Psoas muscle (tissue), 8 donors: ENCODE measurements at places on chromosomes 7 and 10. TPM values are rescaled to one million over a fixed set of nuclear protein-coding genes. Genes with fewer than 3 reads are reported as not detected.

- no peak for DNase-seq
Observed at GRCh38 chr10:26269754-26270153, 53.2 kb downstream of the GAD2 start.

GRCh38 chr10:31194986-31195385 lies 124.0 kb upstream of the ZEB1 start:
- DNase-seq = no peak

Gene HTR7
- 0.91 TPM for total RNA-seq

GRCh38 chr7:35374858-35375257 lies 121.0 kb upstream of the TBX20 start:
- no peak for DNase-seq

GRCh38 chr10:1123198-1123597 lies 67.0 kb downstream of the WDR37 start:
- no peak for DNase-seq

GRCh38 chr10:93090619-93091018 lies 16.9 kb downstream of the CYP26A1 start:
- no peak for DNase-seq

- DNase-seq = peak; percentile 37
Observed at GRCh38 chr7:98294798-98295382, 13.4 kb downstream of the BRI3 start.

- DNase-seq = no peak
Observed at GRCh38 chr7:49344556-49344955, 420.2 kb downstream of the CDC14C start.

Gene GPER1
- 1.1 TPM for total RNA-seq

Gene CALML3
- not detected for total RNA-seq

DNA sequence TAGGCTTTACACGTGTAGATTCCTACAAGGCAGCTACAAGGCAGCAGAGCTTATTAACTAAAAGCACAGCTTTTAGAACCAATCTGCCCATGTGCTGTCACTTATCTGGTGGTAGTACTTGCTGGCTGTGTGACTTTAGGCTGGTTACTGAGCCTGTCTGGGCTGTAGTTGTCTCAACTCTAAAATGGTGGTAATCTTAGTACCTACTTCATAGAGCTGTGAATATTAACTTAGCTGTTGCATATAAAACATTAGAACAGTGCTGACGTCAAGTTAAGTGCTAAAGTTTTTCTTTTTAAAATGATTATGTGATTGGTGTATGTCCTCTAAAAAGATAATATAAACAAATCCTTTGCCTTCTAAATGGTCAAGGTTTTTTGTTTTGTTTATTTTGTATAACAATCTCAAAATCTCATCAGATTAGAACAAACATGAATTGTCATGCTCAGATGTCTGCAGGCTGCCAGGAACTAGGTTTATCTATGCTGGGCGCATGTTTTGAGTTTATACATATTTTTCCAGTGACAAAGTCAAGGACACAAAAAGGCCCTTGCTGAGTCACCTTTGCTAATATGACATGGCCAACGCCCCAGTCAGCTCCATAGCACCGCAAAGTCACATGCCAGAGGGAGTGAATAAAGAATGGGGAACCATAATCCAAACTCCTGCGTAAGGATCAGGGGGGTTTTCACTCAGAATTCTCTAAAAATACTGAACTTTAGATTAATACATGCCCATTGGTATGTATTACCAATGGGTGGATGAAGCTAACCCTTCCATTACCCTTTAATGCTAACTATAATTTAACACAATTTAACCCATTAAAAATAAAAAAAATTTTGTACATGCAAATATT lies 39.8 kb upstream of the ARL4A start:
- no peak for DNase-seq

- no peak for DNase-seq
Observed at GRCh38 chr10:122559228-122559627, 1.3 kb upstream of the DMBT1 start.

- DNase-seq = no peak
Observed at GRCh38 chr7:48280100-48280499, 108.8 kb downstream of the ABCA13 start.

DNA sequence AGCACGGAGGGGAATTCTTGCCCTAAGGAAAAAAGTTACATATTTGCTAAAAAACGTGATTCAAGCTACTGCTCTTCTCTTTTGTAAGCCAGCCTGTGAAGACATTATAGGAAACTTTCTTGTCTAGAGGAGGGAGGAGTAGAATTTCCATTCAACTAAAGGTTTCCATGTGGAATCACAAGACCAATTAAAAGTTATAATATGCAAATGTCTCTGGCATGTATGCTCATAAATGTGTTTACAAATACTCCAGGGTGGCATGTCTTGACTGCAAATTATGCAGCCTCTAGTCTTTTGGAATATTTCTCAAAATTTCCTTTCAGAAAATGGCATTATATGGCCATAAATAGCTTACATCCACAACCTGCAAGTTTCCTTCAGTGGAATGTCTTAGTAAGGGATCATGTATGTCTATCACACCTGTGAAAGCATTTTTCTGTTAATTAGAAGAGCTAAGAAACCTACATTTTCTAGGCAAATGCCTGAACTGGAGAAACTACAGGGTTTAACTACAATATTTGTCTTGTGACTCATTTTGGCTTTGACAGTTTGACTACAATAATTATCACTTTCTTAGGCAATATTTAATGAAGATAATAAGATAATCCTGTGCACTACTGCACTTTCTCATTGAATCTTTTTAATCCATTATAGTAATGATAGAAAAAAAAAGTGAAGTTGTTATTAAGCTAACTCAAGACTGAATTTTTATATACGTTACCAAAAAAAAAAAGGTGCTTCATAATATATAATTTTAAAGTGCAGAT lies 111.1 kb upstream of the C10orf90 start:
- no peak for DNase-seq

- DNase-seq = no peak
Observed at GRCh38 chr10:93299606-93300287, 182.4 kb downstream of the MYOF start.

DNA sequence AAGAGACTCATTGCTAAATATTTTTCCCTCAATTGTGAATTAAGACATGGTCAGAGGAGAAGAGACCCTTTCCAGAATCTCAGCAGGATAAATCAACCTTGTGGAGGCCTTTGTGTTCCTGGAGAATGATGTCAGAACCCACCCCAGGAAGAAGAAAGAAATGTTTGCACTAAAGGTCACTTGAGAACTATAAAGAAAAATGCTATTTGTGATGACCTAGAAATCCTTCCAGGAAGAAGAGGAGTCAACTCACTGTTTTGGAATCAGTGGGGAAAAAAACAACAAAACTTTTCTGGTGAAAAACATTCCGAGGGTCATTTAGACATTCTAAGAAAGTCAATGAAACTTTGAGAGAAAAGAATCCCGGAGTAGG lies 129.1 kb upstream of the ANKRD1 start:
- DNase-seq = no peak

- DNase-seq = no peak
Observed at GRCh38 chr10:118948786-118949185, 80.7 kb upstream of the NANOS1 start.

DNA sequence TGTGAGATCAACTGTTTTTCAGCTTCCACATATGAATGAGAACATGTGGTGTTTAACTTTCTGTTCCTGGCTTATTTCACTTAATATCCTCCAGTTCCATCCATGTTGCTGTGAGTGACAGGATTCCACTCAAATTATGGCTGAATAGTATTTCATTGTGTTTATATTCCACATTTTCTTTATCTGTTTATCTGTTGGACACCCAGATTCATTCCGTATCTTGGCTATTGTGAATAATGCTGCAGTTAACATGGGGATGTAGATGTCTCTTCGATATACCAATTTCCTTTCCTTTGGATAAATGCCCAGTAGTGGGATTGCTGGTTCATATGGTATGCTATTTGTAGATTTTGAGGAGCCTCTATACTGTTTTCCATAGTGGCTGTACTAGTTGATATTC lies 47.9 kb downstream of the GALNT11 start:
- DNase-seq = no peak

- peak; percentile 94 for DNase-seq
Observed at GRCh38 chr10:78972160-78972946, 96.4 kb upstream of the ZMIZ1 start.

DNA sequence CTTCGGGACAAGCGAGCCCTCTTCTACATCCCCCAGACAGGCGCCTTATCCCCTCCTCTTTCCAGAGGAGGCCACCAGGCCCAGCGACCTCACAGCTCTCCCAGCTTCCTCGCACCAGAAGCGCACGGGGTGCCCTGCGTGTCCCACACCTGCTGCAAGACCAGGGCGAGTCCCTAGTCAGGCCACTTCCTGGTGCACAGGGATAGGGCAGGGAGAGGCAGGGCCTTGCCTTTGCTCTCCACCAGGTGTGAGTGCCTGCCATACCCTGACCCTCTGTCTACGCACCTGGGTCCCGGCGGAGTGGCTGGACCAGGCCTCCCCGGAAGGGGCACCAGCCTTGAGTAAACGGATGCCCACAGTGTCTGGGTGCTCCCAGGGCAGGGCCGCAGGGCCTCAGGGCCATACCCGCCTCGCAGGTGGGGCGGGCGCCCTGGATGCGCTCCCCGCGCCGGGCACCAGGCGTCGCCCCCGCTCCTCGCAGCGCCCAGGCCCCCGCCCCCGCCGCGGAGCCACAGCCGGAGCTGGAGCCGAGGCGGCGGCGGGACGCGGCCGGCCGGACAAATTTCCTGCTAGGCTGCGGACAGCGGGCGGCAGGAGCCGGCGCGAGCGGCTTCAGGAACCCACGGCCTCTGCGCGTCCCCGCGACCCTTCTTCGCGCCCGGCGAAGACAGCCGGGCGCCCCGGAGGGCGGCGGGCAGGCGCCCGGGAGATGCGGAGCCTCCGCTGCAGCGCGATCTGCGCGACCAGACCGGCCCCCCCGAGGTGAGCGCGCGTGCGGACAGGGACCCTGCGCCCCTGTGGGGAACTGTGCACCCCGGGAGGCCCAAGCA lies at the start of gene PTPRE:
PTPRE (plus strand) TSS at position 556 of the 830 bp plus-strand sequence. CDS start 133,779 bp downstream, outside the sequence.
- peak; percentile 81 for DNase-seq

- DNase-seq = no peak
Observed at GRCh38 chr10:113859261-113859660, 4.8 kb downstream of the NHLRC2 start.

Gene SPACDR
- total RNA-seq = not detected

Gene ELFN1
- 0.69 TPM for total RNA-seq

DNA sequence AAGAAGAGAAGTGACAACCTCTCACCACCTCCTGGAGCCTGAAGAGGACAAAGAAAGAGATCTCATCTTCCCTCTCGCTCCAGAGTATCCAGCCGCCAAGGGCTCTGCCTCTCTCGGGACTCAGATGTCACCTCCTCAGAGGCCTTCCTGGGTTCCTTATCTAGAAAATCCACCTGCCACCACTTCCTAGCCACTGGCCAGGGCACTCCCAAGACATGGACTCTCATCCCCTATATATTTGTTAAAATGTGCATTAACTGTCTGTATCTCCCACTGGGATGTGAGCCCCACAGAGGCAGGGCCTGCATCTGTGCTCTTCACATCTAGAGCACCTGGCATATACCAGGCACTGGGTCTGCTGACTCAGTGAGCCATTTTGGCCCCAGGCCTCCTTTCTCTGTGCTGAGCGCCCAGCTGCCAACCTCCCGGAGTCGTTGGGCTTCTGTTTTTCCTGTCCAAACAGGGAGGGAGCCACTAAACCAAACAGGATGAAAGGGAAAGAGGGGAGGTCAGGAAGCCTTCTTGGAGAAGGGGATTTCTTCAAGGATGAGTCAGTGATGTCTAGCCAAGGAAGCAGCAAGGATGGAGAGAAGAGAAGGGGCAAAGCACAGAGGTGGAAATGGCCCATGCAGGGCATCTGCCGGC lies 58.9 kb downstream of the KCNMA1 start:
- DNase-seq = no peak

Gene CDNF
- 17.4 TPM for total RNA-seq

Gene CFAP43
- total RNA-seq = 0.04 TPM

GRCh38 chr10:88063861-88064557 lies 200.6 kb downstream of the PTEN start:
- DNase-seq = no peak

Gene VPS41
- total RNA-seq = 28.3 TPM

Gene LRRC4
- 5.0 TPM for total RNA-seq

DNA sequence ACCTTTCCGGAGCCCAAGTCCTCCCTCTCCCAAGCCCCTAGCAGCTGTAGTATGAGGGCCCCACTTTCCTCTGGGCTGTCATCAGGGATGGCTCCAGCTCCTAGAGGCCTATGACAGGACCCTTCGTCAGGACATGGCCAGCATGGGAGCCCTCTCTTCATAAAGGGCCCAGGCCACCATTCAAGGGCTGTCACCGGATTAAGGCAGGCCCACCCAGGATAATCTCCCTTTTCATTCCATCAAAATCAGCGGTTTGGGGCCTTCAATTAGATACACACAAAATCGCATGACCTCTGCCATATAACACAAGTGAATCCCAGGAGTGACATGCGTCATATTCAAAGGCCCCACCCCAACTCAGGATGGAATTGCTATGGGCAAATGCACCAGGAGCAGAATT lies 12.2 kb upstream of the GDF10 start:
- DNase-seq = no peak

Gene TMEM270
- not detected for total RNA-seq

DNA sequence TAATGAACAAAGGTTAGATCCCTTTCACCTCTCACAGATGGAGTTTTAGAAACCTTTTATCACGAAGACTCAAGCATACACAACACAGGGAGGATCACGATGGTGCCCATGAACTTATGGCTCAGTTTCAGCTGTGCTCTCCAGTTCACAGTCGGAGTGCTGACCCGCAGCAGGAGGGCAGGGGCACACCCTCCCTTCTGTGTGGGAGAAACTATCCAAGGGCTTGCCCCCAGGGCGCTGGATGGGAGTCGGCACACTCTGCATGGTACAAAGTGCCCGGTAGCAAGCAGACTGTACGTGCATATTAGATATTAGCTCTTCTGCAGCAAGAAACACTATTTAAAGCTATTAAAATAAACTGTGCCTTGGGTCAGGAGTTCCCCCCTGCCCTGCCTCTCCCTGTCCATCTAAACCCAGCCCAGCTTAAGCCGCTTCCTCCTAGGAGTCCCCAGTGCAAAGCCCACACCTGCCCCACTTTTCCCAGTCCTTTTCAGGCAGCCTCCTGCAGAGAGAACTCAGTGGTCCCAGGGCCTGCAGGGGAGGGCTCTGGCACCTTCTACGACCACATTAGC lies 76.5 kb downstream of the CHST15 start:
- no peak for DNase-seq

Gene MSMB
- total RNA-seq = not detected

Gene CALHM3
- not detected for total RNA-seq

DNA sequence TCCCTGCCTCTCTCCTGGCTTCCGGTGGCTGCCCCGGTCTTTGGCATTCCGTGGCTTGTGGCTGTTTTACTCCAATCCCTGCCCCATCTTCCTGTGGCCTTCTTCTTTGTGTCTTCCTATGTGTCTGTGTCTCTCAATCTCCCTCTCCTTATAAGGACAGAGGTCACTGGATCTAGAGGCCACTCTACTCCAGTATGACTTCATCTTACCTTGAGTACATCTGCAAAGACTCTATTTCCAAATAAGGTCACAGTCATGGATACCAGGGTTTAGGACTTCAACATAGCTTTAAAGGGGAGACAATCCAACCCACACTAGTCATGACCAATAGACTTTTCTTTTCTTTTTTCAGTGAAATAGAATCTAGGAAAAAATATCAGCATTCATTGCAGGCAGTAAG lies 153.3 kb upstream of the INSYN2A start:
- no peak for DNase-seq

GRCh38 chr7:84070770-84071169 lies 123.8 kb downstream of the SEMA3A start:
- no peak for DNase-seq

Gene SPRN
- total RNA-seq = not detected
